ENCODE measurements at places on chromosomes 5 and 9.

- no peak for DNase-seq
These were observed 218.4 kb downstream of the ANXA1 start for GRCh38 chr9:73370053-73370452.

DNA sequence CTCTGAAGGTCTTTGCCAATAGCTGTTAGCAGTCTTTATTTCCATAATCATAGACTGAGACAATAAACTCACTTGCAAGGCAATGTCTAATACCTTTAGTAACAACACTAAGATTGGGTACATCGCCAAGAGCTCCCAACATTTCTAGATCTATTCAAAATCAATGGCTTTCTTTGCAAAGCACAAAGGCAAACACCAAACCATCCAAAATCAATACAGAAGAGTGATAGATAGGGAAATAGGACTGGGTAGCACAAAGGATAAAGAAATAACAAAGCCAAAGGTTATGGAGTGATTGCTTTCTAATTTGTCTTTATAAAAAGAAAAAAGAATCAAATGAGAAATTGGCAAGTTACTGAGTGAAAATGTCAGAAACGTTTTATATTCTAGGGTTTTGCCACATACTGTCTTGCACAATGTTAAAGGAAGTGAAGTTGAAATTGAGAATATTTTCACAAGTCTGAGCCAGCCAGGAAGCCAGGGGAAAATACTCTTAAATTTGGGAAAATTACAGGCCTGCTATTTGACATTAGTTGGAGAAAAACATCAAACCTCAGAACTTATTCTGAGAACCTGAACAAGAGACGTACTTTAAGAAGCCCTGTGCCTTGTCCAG, 53.3 kb upstream of the LHFPL2 start:
- no peak for DNase-seq

DNA sequence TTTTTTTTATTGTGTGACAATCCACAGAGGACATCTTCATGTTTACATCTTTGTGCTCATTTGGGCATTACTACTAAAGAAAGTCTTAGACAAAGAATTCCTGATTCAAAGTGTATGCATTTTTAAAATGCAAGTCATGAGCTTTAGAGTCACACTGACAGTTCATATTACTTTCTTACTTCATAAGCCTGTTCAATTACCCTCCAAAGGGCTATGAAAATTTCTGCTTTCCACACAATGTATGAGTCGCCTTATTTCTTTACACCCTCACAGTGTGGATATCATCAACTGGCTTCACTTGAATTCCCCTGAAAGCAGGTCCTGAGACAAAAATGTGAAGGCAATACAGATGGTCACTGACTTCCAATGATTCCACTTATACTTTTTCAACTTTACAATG, 280.4 kb upstream of the PTGER4 start:
- DNase-seq = no peak

- DNase-seq = no peak
These were observed 40.1 kb upstream of the STX17 start for GRCh38 chr9:99866398-99866797.

DNA sequence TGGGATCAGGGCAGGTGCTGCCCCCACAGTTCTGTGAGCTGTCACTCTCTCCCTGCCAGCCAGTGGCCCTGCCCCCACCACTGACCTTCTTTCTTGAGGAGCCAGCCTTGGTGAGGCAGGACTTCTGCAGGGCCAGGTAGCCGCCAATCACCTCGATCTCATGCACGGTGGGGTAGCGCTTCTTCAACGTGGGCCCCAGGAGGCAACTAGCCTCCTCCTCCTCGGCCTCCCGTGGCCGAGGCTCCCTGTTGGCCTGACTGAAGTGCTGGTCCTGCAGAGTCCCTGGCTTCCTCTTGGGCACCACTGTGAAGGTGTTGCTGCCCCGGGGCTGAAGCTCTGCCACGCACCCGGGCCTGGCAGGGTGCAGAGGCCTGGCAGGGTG, 1.6 kb downstream of the TPRN start:
- DNase-seq = no peak

DNA sequence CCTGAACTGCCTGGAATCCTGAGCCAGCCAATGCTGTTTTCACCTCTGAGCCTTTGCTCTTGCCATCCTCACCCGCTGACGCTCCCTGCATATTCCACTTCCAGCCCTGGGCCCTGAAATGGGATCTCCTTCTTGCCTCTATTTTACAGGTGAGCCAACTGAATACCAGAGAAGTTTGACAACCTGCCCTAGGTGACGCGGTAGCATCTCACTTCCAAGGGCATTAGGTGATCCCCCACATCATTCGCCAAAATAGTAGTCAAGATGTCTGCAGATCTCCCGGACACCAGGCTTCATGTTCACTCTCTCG, 43.5 kb downstream of the FOXI1 start:
- DNase-seq = no peak

DNA sequence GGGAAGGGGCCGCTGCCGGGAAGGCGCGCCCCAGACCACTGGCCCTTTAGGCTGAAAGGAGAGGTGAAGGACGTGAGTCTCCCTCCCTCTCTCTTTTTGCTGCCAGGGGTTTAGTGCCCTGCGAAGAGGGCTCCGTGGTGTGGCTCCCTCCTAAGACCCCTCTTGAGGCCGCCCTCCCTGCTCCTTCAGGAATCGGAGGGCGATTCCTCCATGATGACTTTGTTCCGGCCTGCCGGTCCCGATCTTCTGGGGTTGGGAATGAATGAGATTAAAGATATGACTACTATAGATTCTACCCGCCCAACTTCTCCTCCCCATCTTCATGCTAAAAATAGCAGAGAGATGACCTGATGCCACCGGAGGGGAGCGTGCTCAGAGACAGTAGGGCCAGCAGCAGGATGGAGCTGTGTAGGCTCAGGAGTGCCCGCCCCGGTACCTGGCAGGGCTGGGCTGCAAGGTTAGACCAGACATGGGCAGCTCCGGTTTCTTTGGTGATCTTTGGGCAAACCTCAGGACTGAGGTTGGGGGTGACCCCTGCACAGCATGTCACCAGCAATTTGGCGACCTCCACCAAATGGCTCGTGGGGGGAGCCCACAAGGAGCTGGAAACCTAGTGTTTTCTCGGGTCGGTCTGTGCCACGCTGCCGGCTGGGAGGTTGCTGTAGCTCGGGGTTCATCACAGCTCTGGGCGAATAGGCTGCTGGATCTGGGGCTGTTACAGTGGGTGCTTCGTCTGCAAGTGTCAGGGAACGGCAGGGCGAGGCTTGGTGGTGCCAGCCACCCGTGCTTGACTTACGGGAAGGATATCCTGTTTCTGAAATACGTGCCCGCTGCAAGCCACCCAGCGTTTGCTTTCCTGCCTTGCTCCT, 1.7 kb downstream of the OLFM1 start:
- no peak for DNase-seq

DNA sequence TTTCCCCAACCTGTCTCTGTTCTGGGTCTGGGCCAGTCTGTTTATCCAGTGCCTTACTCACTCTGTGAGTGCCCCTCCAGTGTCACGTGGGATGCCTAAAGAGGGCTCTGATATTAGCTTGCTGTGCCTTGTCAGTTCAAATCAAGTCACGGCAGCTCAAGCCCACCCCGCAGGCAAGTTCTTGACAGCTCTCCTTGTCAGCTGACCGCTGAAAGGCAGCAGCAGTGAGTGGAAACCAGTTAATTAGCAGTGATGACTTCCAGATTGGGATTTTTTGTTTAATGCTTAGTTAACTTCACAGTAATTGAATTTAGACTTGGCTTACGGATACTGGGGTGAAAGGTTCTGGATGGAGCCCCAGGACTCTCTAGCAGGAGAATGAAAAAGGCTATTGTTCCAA, 210.1 kb downstream of the PSAT1 start:
- no peak for DNase-seq

DNA sequence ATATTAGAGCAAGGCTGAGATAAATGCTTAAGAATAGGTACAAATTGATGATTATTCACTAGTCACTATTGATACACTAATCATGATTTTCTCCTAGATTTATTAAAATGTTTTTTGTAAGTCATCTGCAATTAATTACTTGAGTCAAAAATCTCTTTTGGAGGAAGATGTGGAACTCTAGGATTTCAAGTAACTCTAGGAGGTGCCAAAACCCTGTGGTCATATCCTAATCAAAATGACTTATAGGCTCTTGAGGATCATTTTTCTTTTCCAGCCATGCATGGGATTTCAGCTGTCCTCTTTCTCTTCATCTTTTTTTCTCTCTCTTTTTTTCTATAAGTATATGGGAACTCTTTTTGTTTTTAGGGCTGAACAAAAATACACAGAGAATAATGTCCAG, 141.8 kb upstream of the CD180 start:
- DNase-seq = no peak

GRCh38 chr9:119792242-119792641, 423.0 kb upstream of the BRINP1 start:
- no peak for DNase-seq

GRCh38 chr9:131703697-131704096, 36.2 kb downstream of the RAPGEF1 start:
- no peak for DNase-seq

- peak; percentile 33 for DNase-seq
These were observed 204.9 kb downstream of the CHSY3 start for GRCh38 chr5:130109152-130109551.

GRCh38 chr9:129777769-129778130, 24.9 kb upstream of the PTGES start:
- DNase-seq = no peak

DNA sequence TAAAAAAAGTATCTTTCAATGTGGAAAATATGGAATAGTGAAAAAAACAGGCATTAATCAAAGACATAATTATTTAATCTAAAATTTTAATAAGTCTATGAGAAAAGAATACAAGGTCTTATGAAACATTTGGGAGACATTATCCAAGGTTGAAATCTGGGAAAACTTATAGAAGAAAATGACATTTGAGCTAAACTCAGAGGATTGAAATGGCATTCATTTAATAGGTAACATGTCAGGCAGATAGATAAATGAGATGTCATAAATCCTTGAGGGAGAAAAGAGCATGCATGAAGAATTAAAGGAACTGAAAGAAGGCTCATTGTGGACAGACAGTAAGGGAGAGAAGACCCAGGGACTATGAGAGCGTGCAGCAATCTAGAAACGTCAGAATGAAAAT, 284.4 kb downstream of the PRR16 start:
- no peak for DNase-seq

GRCh38 chr5:65137631-65138030, 344.1 kb downstream of the ADAMTS6 start:
- DNase-seq = no peak

DNA sequence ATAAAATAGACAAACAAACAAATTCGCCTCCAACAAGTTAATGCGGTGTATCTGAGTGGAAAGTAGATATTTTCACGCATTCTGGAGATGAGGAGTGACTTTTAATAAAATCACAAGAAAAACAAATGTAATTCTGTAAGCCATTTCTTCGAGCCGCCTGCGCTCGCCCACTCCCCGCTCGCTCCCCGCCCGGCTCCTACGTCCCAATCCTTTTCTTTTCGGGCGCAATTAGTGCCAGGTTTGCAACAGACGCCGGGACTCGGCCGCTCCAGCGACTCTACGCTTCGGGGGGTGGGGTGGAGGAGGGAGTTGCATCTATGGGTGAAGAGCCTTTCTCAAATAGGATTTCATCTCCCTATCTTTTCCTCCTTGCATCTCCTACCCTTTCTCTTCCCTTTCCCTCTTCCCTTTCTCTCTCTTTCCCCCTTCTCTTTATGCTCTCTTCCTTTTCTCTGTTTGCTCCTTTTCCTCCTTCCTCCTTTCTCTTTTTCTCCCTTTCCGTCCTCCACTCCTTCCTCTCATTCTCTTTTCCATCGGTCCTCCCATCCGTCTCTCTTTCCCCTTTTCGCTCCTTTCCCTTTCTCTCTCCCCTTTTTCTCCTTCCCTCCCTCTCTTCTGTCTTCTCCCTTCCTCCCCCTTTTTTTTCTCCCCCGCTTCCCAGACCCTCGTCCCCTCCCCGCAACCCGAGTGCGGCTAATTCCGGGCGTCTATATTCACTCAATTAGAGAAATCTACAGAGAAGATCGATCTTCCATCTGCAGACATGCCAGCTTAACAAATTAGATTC, 6.1 kb upstream of the OTP start:
- no peak for DNase-seq

GRCh38 chr5:96709152-96709821, 47.1 kb downstream of the CAST start:
- no peak for DNase-seq

GRCh38 chr5:14726066-14726838, 61.7 kb downstream of the OTULIN start:
- no peak for DNase-seq

DNA sequence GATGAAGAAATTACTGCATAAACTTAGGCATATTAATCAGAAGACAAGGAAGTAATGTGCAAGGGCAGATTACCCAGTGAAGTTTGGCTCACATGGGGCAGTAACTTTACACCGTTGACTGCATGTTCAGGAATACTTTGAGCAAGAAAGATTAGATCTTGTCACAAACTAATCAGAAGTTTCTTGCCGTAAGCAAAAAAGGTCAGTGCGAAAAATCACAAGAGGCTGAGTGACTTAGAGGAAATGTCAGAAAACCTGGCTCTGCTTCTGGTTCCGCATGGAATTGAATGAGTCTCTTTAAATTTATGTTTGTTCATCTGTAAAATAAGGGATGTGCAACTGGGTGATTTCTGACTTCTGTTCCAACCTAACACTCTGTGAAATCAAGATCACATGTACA, 64.4 kb downstream of the PARP8 start:
- DNase-seq = no peak

DNA sequence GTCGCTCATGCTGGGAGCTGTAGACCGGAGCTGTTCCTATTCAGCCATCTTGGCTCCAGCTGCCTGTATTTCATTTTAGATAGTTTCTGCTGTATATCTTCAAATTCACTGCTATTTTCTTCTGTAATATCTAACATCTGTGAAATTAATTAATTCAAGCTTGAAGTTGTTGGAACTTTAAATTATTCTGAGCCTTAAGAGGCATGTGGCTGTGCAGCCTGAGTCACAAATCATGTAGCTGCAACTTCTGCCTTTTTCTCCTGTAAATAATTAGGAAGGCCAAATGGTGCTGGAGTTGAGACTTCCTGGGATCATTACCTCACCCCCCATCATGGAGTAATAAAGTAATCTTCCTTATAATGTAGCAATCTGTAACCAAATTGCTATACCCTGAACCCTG, 183.3 kb upstream of the PCSK5 start:
- no peak for DNase-seq

DNA sequence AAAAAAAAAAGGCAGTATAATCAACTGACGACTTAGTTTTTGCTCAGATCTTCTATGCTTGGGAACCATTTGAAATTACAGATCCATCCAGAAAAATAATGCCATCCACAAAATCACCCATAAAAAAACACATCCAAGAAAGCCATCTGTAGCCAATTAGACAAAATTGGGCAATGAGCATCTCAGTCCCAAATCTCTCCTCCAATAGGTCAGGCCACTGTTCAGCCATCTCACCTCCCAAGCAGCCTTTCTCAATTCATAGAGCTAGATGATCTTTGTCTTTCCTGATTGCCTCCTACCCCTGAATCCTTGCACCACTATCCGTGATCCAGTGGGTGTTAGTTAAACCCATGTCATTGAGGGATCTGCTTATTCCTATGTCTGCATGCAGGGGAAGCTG, 139.6 kb downstream of the SCAMP1 start:
- DNase-seq = no peak

- no peak for DNase-seq
These were observed 34.4 kb upstream of the SLC25A51 start for GRCh38 chr9:37938121-37938891.
